ENCODE measurements at places on chromosomes 2 and 18.

- no peak for DNase-seq
Observed at GRCh38 chr18:48861181-48861708, 89.5 kb downstream of the SMAD7 start.

GRCh38 chr2:177603181-177603580, 210.6 kb downstream of the AGPS start:
- no peak for DNase-seq

GRCh38 chr2:108034843-108035242, 48.5 kb downstream of the SLC5A7 start:
- DNase-seq, result no peak

DNA sequence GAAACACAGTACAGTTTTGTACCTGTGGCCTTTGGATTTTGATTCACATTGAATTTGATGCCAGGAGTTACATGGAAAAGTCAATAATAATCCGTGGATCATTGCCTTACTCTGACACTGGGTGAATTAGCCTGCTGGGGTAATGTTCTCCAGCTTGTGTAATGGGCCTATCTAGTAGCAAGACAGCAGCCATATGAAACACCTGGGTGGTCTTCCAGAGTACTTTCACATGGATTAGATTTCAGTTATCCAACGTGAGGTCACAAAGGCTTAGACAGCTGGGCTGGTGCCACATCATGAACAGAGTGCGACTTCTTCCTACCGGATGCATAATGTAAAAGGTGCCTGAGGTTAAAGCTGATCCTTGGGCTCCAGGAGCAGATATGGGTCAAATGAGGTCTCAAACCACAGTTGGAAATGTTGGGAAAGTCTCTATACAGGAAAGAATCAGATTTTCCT, 486.8 kb downstream of the PARD3B start:
- no peak for DNase-seq

- no peak for DNase-seq
Observed at GRCh38 chr2:30104307-30104706, 42.5 kb upstream of the YPEL5 start.

- no peak for DNase-seq
Observed at GRCh38 chr2:119389615-119390306, 23.0 kb downstream of the DBI start.

DNA sequence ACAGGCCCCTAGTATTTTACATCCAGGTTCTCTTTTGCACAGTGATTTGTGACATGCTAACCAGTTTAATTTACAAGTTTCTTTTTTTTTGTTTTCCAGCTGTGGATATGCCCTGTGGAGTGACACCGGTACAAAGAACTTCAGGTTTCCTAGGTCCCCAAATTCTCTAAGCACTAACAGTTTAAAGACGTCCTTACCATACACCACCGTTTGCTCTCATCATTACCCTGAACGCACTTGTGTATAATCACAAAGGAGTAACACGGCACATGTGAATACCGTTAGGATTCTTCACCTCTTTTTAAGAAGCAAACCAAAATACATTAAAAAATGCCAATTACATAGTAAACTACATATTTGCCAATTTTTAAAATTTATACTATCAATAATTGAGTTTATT, 853 bp downstream of the LANCL1 start:
- no peak for DNase-seq

- DNase-seq, result no peak
Observed at GRCh38 chr18:39969803-39970494, 1985.1 kb upstream of the PIK3C3 start.

GRCh38 chr2:61044636-61045035, 21.0 kb upstream of the SANBR start:
- DNase-seq, result no peak

DNA sequence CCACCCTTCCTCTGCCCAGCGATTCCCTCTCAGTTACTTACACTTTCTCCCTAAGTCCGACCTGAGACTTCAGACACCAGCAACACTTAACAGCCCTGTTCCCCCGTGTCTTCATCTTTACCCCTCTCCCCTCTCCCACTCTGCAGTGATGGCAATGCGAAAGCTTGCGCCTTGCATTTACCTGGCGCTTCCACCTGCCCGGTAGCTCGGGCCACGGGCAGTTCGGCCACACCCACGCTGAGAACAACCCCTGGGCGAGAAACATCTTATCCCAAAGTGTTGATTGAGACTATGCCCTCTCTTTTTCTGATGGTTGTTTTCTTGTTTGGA, 558 bp downstream of the DNAJC10 start:
- no peak for DNase-seq

DNA sequence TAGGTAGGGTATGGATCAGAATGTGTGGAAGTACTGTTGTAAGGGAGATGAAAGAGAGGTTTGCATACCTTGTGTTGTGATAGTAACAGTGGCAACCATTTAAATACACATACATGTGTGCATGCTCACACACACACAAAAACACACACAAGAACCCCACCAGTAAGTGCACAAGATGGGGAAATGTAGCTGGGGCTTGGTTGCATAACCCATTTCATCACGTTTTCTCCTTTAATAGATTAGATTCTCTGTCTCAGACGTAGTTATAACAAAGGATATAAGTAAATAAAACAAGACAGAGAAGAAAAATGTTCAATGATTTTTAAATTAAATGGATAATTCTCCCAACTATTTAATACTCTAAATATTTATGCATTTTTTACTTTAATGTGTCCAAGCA, 13.4 kb downstream of the ARHGAP15 start:
- DNase-seq, result no peak

- peak; percentile 6 for DNase-seq
Observed at GRCh38 chr2:112055730-112056625, 909 bp downstream of the TMEM87B start.

- no peak for DNase-seq
Observed at GRCh38 chr2:146312899-146313298, 1531.9 kb upstream of the ACVR2A start.
